Subcutaneous adipose tissue (tissue), 4 donors: ENCODE measurements at places on chromosomes 2 and 18. TPM values are rescaled to one million over a fixed set of nuclear protein-coding genes. Genes with fewer than 3 reads are reported as not detected.

Gene BMP10
- not detected for total RNA-seq

Gene LRATD1
- 1.5 TPM for total RNA-seq

Gene UNC80
- total RNA-seq: not detected

Gene TM4SF20
- 0.68 TPM for total RNA-seq

Gene KIAA2012
- total RNA-seq: not detected

Gene IL1RN
- 8.6 TPM for total RNA-seq

Gene NEURL3
- not detected for total RNA-seq

Gene BOLL
- total RNA-seq: not detected

Gene ACMSD
- total RNA-seq: not detected

Gene IL18RAP
- total RNA-seq: 4.3 TPM

Gene SCYGR6
- total RNA-seq: not detected

Gene LIPG
- 0.34 TPM for total RNA-seq

Gene KCNG3
- total RNA-seq: not detected
